ENCODE measurements at places on chromosomes 7 and 10.

GRCh38 chr7:86598311-86598710 is 45.4 kb upstream of the GRM3 start:
- DNase-seq = no peak

DNA sequence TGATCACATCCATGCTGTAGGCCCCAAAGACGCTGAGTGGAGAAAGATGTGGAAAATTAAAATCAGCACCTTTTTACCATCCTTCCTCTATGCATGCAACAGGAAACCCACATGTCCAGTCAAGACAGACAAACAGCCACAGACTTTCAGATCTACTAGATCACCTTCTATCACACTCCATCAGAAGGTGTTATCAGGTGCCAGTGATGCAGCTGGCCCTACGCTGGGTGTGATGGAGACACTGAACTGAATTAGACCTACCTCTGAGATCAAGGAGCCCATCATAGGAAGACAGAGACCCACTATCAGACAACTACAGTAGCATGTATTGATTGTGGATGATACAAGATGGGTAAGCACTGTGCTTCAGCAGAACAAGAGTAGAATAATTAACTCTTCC is 15.5 kb downstream of the CYP3A4 start:
- no peak for DNase-seq

GRCh38 chr10:130931256-130931655 is 380.3 kb downstream of the TCERG1L start:
- DNase-seq = no peak

- DNase-seq = no peak
These were observed 188.8 kb upstream of the TCF7L2 start for GRCh38 chr10:112761256-112761655.

DNA sequence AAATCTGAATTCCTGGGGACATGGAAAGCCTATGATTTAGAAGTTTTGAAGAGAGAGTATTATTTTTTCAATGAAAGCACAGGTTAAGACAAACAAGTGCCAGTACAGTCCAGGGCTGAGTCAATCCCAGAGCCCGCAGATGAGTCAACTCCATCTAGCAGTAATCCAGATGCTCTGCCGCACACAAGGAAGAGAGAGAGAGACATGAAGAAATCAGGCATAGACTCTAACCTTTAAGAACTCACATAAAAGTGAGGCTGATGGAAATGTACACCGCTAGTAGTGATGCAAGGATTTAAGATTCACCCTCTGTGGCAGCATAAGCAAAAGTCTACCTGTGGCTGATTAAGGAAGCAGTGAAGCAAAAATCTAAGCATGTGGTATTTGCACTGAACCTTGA is 651.5 kb downstream of the TNS3 start:
- DNase-seq = no peak

DNA sequence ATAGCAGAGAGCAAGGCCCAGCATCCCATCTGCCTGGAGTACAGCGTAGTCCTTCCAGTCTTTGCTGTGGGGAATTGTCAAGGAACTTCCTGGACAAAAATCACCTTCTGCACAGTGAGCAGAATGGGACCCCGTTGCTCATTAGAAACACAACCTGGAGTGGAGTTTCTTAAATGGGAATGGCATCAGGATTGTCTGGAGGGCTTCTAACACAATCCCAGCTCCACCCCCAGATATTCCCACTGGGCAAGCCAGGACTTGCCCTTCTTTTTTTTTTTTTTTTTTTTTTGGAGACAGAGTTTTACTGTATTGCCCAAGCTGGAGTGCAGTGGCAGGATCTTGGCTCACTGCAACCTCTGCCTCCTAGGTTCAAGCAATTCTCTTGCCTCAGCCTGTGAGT is 356.4 kb downstream of the GALNT17 start:
- no peak for DNase-seq

DNA sequence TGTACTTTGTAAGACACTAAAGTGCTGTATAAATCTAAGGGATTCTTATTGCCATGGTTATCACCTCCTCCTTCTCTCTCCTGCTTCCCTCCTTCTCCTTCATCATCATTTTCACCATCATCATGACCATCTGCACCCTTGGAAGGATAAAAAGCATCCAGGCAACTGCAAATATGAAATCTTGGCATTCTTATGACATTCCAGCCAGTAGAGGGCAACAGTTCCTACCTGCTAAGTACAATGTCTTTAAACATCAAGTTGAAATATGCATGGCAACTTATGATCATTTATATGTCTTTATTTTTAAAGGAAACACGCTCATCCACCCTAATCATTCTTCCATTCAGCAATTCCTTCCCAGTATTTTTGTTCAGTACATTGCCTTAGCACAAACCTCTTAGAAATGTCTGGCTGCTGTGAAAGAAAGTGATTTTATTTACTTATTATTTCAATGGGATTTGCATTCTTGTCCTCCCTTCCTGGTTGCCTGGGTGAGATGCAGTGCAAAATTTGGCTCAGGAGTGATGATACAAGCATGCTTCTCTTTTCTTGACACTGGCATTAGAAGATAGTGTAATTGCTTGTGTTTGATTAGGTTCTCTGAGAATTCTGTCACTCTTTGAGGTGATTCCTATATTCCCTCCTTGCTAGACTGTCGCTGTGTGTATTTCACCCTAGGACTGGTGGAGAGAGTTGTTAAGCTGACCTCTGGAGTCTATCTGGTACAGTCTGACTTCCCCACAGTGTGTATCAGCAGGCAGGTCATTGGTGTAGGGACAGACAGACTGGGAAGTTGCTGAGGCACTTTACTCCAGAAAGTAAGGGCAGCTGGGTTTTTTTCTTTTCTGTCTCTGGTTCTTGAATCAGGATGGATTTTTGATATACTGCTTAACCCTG is 188.5 kb upstream of the BMPER start:
- peak; percentile 9 for DNase-seq

DNA sequence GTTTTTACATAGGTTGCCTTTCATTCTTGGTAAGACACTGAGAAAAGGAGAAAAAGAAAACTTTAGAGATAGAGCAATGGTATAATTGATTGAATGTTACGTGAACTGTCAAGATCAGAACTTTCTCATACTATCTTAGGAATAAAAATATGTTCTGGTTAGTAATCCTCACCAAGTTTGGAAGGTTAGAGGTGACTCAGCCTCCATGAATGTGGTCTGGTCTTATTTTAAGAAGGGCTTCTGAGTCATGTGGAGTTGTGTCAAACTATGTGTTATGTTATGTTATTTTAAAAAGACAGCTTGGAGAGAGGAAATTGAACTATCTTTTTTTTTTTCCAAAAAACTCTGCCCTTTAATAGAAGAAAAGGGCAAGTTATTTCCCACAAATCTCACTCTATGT is 458.6 kb upstream of the KLF6 start:
- DNase-seq = no peak

DNA sequence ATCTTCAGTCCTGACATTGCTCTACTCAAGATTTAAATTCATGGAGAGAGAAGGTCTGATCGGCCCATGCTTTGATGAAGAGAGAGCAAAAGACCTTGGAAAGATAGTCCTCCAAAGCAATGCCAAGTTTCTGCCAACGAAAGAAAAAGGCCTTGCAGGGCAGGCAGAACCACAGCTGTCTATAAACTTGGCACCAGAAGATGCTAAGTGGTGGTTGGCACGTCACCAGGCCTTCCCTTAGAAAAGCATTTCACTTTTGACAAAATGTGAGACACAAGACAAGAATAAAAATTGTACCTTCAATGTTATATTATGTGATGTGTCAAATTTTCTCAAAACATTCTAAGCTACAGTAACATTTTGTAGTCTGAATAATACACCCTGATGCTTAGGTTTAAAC is 42.0 kb upstream of the FGFR2 start:
- no peak for DNase-seq

DNA sequence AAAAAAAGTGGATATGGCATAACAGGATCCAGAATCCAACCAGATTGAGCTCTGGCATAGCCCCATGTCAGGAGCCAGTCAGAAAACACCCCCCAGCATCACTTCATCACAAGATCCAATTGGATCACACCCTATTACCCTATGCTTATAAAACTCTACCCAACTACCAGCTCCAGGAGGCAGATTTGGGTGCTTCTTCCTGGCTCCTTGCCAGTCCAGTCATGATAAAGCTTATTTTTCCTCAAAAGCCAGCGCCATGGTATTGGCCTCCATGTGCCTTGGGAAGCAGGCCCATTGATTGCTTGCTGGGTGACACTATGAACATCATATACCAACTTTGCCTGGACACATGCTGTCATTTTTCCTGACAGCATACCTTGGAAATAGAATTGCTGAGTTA is 281.4 kb upstream of the MKLN1 start:
- DNase-seq = no peak

DNA sequence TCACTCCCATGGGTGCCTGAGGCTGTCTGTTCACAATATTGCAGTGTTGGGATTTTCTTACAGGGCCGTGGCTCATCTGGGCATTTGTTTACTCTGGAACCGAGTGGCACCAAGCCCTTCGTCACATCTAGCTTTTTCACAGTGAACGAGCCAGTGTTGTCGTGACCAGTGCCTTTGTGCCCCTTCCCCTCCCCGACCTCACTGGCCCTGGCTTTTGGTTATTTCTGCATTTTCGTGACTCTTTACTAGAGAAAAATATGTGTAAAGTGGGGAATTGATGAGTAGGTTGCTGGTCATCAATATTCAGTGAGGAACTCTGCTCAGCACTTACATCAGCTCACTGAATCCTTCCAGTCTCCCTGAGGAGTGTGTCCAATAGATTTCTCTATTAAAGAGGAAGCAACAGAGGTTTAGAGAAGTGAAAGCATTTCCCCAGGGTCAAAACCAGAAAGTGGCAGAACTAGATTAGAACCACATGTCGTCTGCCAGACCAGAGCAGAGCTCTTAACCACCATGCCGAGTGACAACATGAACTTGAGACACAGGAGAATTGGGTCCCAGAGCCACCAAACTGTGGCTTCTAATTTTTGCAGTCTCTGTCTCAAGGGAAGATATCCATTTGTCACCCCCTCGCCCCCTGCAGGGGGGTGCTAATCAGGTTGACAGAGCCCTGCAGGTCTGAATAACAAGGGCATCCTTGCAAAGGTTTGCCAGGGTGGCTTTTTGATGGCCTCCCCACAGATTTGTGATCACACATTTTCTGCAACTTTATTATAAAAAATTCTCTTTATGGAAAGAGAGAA is 125.3 kb downstream of the CHN2 start:
- DNase-seq = peak; percentile 90

GRCh38 chr10:123156078-123156477 is 1.9 kb downstream of the BUB3 start:
- no peak for DNase-seq

DNA sequence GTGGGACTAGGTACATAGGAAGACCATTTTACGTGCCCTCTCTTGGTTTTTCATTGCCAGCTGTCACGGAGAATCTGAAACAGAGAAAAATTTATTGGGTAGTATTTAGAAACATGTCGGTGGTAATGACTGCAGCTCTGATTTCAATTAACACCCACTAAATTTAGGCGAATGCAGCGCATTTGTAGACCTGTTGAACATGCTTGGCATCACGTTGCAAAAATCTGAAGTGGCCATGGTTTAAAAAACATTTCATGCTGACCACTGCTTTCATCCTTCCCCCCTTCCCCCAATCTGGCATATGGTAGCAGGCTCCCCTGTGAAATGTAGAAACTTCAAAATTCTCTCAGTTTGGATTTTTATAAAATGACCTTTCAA is 34.0 kb downstream of the LRMDA start:
- DNase-seq = no peak

GRCh38 chr10:3527869-3528268 is 257.1 kb downstream of the KLF6 start:
- no peak for DNase-seq

- DNase-seq = no peak
These were observed 36.1 kb downstream of the NUDCD3 start for GRCh38 chr7:44454348-44454747.

- DNase-seq = no peak
These were observed 39.3 kb downstream of the BET1 start for GRCh38 chr7:93964813-93965212.

DNA sequence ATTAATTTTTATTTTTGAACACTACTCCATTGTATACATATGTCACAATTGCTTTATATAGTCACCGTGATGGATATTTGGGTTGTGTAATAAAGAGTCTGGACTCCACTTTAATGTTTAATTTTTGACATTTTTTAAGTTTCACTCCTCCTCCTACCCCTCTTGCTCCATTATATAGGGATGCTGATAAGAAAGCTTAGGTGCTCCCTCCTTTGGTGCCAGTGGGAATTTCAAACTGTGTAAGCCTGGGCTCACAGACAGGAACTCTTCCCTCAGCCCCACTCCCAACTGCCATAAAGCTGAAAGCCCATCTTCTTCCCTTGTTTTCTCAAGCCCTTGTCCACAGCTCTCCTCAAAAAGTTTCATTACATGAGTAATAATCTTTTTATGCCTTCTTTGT is 47.6 kb downstream of the TWIST1 start:
- DNase-seq = no peak

DNA sequence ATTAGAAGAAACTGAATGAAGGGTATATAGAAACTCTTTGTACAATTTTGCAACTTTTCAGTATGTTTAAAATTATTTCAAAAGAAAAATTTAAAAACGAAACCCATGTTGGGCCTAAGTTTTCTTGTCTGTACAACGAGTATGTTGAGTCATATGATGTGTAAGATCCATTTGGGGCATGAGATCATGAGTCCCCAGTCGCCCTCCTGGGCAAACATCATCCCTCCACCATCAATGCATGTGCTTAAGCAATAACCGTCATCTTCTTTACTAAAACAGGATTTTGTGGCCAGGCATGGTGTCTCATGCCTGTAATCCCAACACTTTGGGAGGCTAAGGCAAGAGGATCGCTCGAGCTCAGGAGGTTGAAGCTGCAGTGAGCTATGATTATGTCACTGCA is 54.2 kb upstream of the CDCA7L start:
- DNase-seq = no peak

DNA sequence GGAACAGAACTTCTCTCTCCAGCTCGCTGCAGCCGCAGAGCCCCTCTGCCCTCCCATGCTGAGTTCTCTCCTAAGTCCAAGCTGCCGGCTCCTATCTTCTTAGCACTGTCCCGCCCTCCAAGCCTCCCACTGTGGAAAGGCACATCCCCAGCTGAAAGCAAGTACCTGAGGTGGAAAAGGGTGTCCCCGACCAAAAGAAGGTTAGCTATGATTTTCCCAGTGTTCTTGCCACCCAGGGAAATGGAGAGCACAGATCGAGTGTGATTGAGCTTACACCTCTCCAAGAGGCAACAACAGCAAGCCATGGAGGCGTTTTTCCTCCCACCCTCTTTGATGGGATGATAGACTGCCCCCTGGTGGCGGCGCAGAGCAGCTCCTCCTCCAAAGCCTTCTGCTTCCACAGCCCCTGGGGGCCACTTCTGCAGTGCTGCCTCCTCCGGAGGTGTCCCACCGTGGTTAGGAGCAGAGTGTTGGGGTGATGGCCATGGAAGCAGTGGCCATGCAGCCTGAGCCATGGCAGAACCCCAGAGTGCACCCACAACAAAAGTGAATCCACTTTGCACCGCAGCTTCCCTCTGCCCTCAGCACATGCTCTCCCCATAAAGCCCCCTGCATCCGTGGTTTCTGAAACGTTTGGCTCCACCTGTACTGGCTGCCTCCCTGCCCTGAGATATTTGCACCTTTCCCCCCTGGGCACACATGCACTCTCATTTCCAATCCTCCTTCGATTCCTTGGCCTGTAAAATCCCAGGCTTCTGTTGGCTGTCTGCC is 143.1 kb upstream of the STK17A start:
- peak; percentile 3 for DNase-seq

Measured in putamen (tissue), 1 donor.